ENCODE measurements at places on chromosomes 1 and 21.

DNA sequence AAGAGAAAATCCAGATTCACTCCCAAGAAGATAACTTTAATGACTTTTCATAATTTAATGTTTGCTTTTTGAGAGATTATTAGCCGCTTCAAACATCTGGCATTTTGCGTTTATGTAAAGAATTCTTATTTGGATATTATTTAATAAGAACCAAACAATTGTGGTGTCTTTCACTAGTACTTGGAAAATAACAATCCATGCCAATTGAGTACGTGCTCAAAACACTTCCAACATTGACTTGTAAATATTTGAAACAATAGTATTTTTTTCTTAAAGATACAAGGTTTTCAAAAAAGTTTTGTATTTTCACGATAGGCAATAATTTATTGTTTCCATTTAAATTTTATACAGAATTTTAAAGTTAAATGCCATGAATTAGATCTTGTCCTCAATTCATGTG, 498.7 kb downstream of the AMY1C start:
- DNase-seq: no peak

GRCh38 chr1:34361781-34362357, 185.2 kb downstream of the C1orf94 start:
- DNase-seq: no peak

DNA sequence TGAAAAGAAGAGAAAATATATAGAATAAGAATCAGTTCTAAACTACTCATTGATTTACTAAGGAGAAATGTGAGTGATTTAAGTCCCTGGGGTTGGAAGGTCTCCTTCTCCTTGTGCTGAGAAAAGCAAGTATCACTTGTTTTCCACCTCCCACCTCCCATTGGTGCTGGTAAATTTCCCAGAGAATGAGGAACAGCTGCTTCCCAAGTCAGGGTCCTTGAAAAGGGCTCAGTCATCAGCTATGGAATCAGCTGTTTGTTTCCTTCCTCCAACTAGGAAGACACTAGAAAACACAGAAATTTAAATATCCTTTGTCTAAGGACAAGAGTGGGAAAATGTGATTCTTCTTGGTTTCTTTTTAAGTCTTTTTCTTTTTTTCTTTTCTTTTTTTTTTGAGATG, 131.3 kb upstream of the C1orf21 start:
- no peak for DNase-seq

DNA sequence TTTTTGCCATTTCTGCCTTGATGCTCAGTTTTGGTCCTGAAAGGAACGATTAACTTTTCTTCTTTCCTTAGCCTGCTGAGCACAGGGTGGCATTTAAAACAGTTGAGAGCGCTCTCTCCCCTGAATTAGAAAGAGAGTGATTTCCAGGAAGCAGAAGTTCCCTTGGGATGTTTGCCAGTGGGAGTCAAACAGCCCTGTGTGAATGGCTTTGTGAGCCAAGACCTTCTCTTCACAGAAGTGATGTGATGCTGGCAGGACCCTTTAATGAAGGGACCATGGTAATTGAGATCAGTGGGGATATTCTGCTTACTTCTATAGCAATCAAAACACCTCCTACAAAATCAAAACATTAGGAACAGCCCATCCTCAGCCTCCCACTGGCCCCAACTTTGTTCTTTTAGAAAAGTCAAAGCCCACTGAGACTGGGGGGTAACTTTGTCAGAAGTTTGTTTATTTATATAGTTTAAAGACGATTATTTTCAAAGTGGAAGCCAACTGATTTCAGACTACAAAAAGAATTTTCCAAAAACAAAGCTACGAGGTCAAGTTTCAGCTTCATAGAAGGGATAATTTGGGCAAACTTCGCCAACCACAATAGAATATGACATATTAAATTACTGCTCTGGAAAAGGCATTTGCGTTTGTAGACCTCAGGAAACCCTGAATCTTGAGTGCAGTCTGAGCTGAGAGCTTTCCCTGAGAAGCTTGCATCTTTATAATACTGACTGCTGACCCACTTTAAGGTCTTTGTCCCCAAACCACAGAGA, 122.7 kb downstream of the GABPA start:
- DNase-seq: no peak

- no peak for DNase-seq
Measured at GRCh38 chr1:104765085-104765484, 1015.4 kb downstream of the AMY1C start.

DNA sequence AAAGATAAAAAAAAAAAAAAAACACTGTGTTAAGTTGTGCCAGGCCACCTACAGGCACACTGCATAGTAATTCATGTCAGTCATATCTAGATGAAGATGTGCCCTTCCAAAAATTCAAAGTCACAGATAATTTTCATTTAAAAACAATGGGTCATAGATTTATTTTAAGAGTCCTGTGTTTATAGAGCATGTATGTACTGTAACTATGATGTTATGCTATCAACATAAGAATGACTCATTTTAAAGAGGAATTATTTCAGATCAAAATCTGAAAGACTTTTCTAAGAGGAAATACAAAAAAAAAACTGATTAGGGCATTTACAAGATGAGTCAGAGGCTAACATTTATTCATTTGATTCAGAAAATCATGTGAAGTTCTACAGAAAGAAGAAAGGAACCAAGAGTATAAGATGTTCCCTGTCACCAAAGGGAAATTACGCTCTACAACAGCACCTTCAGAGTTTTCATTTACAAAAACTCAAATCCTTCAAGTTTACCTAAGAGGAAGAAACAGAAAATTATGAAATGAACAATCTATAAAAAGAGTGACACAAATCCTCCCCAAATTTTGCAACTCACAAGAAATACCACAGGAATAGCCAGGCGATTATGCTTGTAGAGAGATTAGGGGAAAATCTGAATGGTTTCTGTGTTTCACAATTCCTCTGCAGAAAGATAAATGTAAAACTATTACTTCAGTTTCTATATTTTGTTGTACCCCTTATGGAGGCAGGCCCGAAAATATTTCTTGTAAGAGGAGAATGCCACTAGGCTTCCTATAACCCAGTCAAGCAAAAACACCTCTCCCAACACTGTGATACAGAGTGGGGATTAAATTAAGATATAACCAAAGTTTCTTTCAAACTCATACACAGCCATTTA, 13.8 kb downstream of the TP53BP2 start:
- no peak for DNase-seq

DNA sequence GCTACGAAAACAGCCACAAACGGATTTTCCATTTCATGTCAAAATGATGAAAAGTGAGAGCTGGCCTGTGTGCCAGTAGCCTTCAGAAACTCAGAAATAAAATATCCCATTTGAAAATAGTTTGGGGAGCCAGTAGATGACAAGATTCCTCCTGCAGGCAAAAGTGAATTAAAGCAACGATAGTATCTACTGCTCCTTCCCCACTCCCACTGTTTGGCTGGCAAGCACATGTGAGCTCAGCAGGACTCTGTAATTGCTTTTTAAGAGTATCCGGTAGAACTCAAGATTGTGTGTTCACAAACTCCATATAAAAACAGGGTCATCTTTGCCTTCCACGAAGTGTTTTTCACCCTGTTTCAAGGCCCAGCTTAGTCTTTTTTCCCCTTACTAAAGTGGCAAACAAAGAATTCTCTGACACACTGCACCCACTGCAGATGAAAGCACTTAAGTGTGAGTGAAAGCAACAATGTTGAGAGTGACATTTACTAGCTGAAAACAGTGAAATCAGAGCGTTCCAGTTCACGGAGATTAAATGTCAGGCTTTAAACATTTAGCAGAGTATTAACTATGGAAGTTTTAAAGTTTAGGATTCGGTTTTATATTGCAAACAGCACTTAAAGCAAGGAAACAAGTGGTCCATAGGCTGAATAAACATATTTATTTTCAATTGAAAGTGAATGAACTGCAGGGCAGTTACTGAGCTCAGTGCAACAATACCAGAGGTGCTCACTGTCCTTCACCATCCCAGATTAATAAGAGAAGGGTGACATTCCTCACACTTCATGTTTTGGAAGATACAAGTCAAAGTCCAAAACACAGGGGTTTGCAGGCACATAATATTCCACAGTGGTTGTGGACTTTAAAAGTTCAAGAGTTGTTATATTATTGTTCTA, 70.0 kb downstream of the ALG14 start:
- DNase-seq: no peak

DNA sequence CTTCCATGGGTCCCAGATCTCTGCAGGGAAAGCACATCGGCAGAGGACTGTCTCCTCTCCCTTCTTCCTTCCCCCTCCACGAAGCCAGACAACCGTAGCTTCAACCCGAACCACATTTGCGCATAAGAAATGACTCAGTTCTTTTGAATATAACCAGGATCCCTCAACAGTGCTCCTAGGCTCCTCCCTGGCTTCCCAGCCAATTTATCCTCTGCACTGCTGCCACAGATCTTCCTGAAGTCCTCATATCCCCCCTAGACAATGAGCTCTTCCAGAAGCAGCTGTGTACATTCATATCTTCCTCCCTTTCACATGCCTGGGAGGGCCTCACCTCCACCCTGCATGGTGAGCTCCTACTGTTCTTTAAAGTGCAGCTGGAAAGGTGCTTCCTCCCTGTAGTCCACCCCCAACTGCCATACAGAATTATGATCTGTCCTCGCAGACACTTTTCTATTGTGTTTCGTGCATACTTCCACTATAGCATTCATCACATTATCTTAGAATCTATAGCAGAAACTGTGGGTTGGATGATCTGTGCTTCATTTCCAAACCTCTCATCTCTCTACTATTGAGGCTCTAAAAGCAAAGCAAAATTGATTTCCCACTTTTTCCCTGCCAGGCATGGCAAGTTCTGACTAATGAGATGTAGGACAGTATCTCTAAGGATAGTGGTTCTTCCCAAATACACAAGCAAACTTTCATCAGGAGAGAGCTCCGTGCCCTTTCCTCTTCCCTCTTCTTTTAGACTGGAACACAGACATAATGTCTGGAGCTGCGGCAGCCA, 179.3 kb upstream of the HMGB4 start:
- no peak for DNase-seq

GRCh38 chr1:101732261-101732660, 264.5 kb downstream of the OLFM3 start:
- no peak for DNase-seq

DNA sequence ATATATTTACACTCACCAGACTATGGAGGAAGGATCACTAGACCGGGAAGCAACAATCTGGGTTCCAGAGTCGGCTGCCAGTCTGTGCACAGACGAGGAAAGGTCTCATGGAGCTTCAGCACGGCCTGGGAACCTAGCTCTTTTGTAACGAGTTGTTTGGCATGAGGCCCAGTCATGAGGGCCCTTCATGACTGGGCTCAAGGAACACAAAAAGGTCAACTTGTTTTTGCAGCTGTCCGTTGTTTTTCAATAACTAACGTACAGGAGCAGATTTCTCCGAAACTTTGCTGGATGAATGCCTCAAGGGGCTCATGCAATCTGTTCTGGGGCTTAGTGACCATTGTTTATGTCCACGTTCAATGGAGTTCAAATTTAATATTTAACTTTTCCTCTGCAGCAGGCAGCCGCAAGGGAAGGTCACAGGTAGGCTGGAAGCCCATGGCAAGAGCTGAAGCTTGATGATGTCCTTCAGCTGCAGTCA, 5.9 kb upstream of the STUM start:
- no peak for DNase-seq

DNA sequence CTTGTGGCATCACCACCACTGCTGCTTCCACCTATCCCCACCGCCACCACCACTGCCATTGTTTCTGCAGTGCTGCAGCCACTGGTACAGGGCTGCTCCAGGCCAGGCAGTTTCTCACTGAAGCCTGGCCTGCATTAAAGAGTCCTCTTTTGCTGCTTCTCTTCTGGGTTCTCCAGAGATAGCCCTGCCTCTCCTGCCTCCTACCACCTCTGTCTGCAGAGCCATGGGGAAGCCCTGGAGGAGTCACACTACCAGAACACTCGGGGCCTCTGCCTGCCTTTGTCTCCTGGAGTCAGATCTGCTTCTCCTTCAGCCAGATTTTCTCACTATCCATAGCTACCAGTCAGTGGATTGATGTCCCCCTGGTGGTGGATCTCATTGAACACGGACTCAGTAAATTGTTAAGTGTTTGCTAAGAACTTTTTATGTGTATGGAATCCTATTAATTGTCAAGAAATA, 37.7 kb upstream of the DDAH1 start:
- DNase-seq: no peak

DNA sequence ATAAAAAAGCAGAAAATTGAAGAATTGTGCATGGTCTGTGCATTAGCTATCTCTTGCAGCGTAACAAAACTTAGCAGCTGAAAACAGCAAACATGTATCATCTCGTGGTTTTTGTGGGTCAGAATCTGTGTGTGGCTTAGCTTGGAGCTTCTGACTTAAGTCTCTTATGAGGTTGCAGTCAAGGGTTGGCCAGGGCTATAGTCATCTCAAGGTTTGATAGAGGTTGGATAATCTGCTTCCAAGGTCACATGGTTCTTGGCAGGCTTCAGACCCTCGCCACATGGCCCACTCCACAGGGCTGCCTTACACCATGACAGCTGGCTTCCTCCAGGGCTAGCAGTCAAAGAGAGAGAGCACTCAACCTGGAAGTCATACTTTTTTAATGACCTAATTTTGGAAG, 35.9 kb downstream of the CNST start:
- DNase-seq: no peak

DNA sequence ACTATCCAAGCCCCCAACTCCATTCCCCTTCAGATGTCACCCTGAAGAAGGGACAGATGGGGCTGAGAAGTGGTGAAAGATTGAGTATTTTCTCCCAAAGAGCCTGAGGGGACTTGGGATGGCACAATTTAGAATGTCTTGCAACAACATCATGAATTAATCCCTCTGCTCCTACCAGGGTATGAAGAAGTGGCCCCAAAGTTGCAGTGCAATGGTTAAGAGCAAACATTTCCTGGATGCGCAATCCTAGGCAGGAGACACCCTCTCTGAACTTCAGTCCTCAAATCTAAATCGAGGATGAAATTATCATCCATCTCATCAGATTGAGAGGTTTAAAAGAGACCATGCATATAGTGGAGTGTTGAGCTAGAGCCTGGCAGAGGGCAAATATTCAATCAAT, 28.6 kb upstream of the CITED4 start:
- DNase-seq: no peak

GRCh38 chr1:157925419-157926166, 67.9 kb upstream of the KIRREL1 start:
- no peak for DNase-seq

GRCh38 chr21:44485254-44485793, 30.0 kb downstream of the LRRC3 start:
- DNase-seq: peak; percentile 14

DNA sequence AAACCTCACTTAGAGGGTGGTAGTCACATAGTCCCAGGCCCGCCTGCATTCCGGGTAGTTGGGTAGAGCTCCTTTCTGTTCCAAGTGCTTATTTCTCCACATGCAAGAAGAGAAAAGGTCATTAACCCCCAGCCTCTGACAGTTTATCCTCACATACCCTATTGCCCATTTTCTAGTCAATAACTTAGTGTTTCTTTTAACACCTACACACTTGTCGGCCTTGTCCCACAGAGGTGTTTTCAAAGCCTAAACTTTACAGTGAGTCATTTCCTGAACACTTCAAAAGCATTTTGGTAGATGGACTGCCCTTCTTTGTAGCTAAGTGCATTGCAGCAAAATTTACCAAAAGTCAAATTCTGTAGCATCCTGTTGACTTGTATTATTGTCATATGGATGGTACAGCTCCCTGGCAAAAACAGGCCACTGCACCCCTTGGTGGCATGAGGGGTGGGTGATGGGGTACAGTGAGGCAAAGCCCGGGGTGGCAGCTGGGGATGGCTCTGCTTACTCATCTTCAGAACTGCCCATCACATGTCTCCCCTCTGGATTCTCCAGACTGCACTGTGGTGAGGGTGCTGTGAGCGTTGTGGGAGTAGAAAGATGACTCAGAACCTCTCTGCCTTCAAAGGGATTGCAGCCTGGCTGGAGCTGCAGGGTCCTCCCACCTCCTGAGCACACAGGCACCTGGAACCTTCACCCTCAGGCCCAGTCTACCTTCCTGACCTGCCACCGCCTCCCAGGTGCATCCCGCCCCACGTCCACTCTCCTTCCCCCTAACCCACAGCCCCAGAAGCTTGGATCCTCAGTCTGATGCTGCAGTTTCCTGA, 45.8 kb upstream of the DMRTB1 start:
- DNase-seq: peak; percentile 13
